Smooth muscle cell of the pulmonary artery (primary cell): ENCODE measurements at places on chromosomes 4 and X. TPM values are rescaled to one million over a fixed set of nuclear protein-coding genes. Genes with fewer than 3 reads are reported as not detected.

TRAM1L1 gene
- total RNA-seq: 0.59 and 1.8 TPM in 2 replicates

EGF gene
- 0.36 and 1.0 TPM in 2 replicates for total RNA-seq

KLHL2 gene
- total RNA-seq: 17.7 and 27.0 TPM in 2 replicates

SPANXN3 gene
- total RNA-seq: not detected in 2 replicates

FGFBP1 gene
- not detected in 2 replicates for total RNA-seq

SMIM43 gene
- total RNA-seq: 0.26 and 0.76 TPM in 2 replicates

EDNRA gene
- total RNA-seq: 9.3 and 17.1 TPM in 2 replicates

CXorf38 gene
- total RNA-seq: 7.5 TPM in 2 replicates

OTUD6A gene
- total RNA-seq: not detected in 2 replicates

NPNT gene
- total RNA-seq: 0.46 TPM in 1 of 2 replicates, not detected in the other

EIF2S3 gene
- total RNA-seq: 156 and 189 TPM in 2 replicates
